CD4-positive, alpha-beta T cell treated with Interleukin-1 beta for 1 hour (primary cell): ENCODE measurements at places on chromosomes 1 and 21.

GRCh38 chr1:167423684-167424619 lies 94.4 kb downstream of the CD247 start:
- DNase-seq, result no peak

DNA sequence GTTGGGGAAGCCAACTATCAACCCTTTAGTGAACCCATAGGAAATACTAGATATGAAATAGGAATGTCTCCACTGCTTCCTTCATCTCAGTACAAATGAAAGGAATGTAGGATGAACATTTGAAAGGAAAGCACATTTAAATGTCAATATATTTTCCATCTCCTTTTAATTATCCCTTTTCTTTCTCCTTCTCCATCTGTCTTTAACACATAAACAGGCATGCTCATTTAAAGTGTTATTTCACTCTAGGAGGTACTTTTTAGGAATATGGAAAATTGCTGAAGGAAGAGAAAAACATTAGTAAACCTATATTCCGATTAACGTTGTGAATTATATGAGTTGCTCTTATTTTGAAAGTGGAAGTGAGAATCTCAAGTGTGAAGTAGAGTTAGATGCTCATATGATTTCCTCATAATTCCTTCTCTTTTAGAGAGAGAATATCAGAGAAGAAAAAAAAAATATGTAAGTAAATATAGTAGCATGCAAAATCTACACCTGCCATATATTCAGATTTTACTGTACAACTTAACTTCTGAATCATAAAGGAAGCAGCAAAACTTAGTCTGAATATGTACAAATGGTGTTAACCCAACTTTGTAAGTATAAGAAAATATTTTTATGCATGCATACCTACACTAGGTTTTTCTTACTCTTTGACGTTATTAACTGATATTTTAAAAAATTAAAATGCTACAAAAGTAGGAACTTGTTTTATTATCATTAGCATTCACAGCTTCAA lies 406.9 kb upstream of the B3GALT2 start:
- no peak for DNase-seq

DNA sequence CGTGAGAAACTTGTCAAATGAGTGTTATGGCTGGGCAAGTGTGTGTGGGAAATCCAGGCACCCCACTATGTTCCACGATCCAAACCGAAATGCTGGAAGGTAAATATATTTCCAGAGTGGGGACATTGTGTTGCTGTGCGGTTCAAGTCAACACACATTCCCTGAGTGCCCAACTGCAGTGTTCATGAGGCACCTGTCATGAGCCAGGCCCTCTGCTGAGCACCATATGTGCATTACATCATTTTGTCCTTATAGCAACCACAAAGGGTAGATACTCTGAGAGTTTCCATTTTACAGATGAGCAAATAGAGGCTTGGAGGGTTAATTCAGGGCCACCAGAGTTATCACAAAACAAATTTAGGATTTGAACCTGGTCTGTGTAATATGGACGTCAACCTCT lies 59.9 kb upstream of the SOD1 start:
- no peak for DNase-seq

GRCh38 chr1:39348278-39348677 lies 143.2 kb upstream of the BMP8A start:
- DNase-seq, result no peak

- DNase-seq, result no peak
Observed at GRCh38 chr1:5661196-5662085, 330.8 kb downstream of the NPHP4 start.

DNA sequence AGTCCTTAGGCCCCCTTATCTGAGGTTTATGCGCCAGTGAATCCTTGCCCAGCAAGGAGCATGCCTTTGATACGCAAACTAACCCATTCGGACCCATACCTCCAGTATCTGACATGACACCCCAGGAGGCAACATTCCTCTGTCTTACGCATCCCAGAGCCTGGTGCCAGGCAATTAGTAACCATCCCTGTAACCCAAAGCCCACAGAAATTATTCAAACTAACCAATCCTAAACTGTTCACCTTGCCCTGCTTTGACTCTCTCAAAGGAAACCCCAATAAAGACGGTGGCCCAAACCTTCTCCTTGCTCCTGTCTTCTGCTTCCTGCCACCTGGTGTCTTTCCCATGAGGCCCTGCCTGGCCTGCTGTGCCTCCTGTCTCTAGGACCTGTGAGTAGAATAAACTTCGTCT lies 36.4 kb downstream of the ZNF496 start:
- no peak for DNase-seq
